ENCODE measurements at places on chromosomes 7 and 10. TPM values are rescaled to one million over a fixed set of nuclear protein-coding genes. Genes with fewer than 3 reads are reported as not detected.

GRCh38 chr10:122422266-122422989, 32.0 kb upstream of the ARMS2 start:
- peaks cover 6% of the 10 kb centered on the region for H3K36me3 ChIP-seq
- no peak overlapping the region for H3K27ac ChIP-seq
- H3K27me3 ChIP-seq = no peaks in the 10 kb centered on the region
- H3K4me1 ChIP-seq = peaks cover 4% of the 10 kb centered on the region
- no peak overlapping the region for H3K4me3 ChIP-seq
- no peak for DNase-seq

- H3K27ac ChIP-seq = no peak overlapping the region
- no peaks in the 10 kb centered on the region for H3K36me3 ChIP-seq
- H3K27me3 ChIP-seq = no peaks in the 10 kb centered on the region
- DNase-seq = no peak
- H3K4me3 ChIP-seq = no peak overlapping the region
Observed at GRCh38 chr7:1939434-1940401, 269.6 kb downstream of the ELFN1 start.

Gene SEMA4G
- total RNA-seq = 2.3 TPM

GRCh38 chr10:102175415-102175814, 23.2 kb downstream of the NOLC1 start:
- H3K27me3 ChIP-seq = no peaks in the 10 kb centered on the region
- no peak overlapping the region for H3K27ac ChIP-seq
- H3K36me3 ChIP-seq = no peaks in the 10 kb centered on the region
- no peaks in the 10 kb centered on the region for H3K4me1 ChIP-seq
- no peak for DNase-seq

Gene TFAM
- total RNA-seq = 44.9 TPM

Gene UPK3BL2
- total RNA-seq = 0.21 TPM

- no peaks in the 10 kb centered on the region for H3K27me3 ChIP-seq
- peak; percentile 49 for DNase-seq
- H3K4me1 ChIP-seq = no peaks in the 10 kb centered on the region
Observed at GRCh38 chr10:54985732-54986131, 184.7 kb upstream of the PCDH15 start.

Gene PWWP2B
- total RNA-seq = 0.34 TPM

Gene KIFBP
- 27.3 TPM for total RNA-seq

GRCh38 chr7:1525409-1525808, 5.1 kb upstream of the MAFK start:
- no peak overlapping the region for H3K4me3 ChIP-seq
- H3K27ac ChIP-seq = no peak overlapping the region
- no peaks in the 10 kb centered on the region for H3K36me3 ChIP-seq
- H3K4me1 ChIP-seq = no peaks in the 10 kb centered on the region

DNA sequence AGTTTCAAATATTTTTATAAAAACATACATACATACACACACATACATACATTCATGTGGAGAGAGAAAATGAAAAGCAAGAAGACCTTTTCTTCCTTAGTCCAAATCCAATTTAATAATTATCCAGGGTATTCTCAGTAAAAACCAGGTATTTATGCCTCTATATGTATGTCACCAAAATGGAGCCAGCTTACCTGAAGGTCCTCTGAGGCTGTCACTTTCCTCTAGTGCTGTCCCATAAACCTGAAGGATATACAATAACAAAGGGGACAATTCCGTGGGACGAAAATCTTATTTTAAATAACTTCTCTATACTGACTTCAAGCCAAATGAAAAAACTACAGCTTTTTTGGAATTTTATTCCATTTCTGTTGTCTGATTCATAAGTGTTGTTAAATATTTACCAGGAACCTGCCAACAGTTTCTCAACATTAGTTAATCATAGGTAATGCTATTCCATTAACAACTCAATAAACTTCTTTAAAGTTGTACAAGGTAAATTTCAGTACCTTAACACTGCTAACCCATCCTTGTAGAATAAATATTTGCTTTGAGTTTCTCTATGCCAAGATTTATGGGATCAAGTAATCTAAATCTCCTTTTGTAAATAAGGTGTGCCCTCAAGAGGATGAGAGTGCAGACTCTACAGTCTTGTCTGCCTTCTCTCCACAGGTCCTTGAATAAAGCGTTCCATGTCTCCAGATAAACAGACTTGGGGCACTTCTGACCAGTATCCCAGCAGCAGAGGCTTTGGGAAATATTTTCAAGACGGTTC, 260.3 kb downstream of the AHR start:
- H3K4me3 ChIP-seq = no peak overlapping the region
- H3K36me3 ChIP-seq = no peaks in the 10 kb centered on the region
- no peaks in the 10 kb centered on the region for H3K27me3 ChIP-seq
- H3K27ac ChIP-seq = no peak overlapping the region
- no peak for DNase-seq

- H3K4me1 ChIP-seq = peaks cover 10% of the 10 kb centered on the region
- no peaks in the 10 kb centered on the region for H3K27me3 ChIP-seq
- H3K27ac ChIP-seq = no peak overlapping the region
- H3K36me3 ChIP-seq = no peaks in the 10 kb centered on the region
- no peak for DNase-seq
- no peak overlapping the region for H3K4me3 ChIP-seq
Observed at GRCh38 chr7:83492802-83493201, 156.1 kb downstream of the SEMA3E start.

Gene CPED1
- not detected for total RNA-seq

DNA sequence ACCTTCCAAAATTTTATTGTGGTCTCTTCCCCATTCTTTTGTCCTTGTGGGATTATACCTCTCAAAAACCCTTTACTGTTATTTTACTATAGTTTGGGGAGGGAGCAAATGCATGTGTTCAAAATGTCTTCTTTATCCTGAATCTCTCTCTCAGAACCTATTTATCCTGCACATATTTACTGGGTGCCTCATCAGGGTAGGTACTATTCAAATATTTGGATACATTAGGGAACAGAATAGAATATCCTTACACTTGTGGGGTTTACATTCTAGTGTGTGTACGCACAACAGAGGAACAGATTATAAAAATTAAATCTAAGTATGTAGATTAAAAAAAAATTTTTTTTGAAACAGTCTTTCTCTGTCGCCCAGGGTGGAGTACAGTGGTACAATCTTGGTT, 48.6 kb downstream of the SCD start:
- no peaks in the 10 kb centered on the region for H3K27me3 ChIP-seq
- no peak overlapping the region for H3K4me3 ChIP-seq
- no peak overlapping the region for H3K27ac ChIP-seq
- no peak for DNase-seq

Gene INMT
- total RNA-seq = 5.0 TPM

Gene ANXA7
- total RNA-seq = 53.6 TPM

Gene IRF5
- 0.28 TPM for total RNA-seq

GRCh38 chr7:67625257-67625737, 628.7 kb downstream of the TYW1 start:
- H3K36me3 ChIP-seq = no peaks in the 10 kb centered on the region
- no peak overlapping the region for H3K27ac ChIP-seq
- DNase-seq = peak; percentile 95

GRCh38 chr10:70363292-70363691, 19.1 kb downstream of the LRRC20 start:
- H3K4me1 ChIP-seq = peaks cover 3% of the 10 kb centered on the region
- no peak for DNase-seq
- no peak overlapping the region for H3K27ac ChIP-seq
- H3K27me3 ChIP-seq = no peaks in the 10 kb centered on the region

- H3K27ac ChIP-seq = no peak overlapping the region
- H3K36me3 ChIP-seq = no peaks in the 10 kb centered on the region
- no peak overlapping the region for H3K4me3 ChIP-seq
- no peaks in the 10 kb centered on the region for H3K27me3 ChIP-seq
Observed at GRCh38 chr10:31595992-31596391, 277.0 kb downstream of the ZEB1 start.

Gene ZNF92
- total RNA-seq = 57.2 TPM

Gene CALHM3
- not detected for total RNA-seq

GRCh38 chr10:113044016-113044755, 94.1 kb downstream of the TCF7L2 start:
- no peaks in the 10 kb centered on the region for H3K27me3 ChIP-seq
- peaks cover 48% of the 10 kb centered on the region for H3K4me1 ChIP-seq
- DNase-seq = no peak
- no peaks in the 10 kb centered on the region for H3K36me3 ChIP-seq
- no peak overlapping the region for H3K4me3 ChIP-seq
- H3K27ac ChIP-seq = peak overlapping the region; percentile 4

DNA sequence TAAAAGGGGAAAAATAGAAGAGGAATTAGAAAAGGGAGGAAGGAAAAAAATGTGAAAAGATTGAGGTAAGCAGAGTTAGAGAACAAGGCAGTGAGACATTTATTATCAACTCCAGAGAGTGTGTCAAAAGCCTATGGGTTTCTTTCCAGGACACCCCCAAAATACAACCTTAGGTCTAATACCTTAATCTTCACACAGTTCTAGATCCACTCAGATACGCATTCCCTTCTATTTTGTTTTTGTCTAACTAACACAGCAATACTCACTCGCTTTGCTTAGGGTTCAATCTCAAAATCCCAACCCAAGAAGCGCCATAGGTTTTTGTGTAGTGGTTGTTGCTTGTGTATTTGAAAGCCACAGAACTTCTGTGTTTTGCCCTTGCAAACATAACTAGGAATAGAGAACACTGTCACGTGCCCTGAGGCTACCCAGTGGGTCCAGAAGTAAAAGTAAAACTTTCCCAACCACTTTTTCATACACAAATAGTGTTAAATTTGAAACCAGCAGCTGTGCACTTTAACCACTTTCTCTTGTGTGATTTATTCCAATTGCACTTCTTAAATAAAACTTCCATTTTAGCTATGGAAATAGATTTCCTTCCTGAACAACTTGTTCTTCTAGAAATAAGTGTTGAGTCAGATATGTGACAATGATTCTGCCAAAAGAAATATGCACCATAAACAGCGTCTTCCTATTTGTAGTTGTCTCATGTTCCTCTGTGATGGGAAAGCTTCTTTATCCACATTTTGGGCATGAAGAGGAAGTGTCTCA, 414.7 kb upstream of the GHITM start:
- H3K4me3 ChIP-seq = no peak overlapping the region
- no peak overlapping the region for H3K27ac ChIP-seq
- no peaks in the 10 kb centered on the region for H3K27me3 ChIP-seq
- H3K4me1 ChIP-seq = no peaks in the 10 kb centered on the region
- H3K36me3 ChIP-seq = no peaks in the 10 kb centered on the region

DNA sequence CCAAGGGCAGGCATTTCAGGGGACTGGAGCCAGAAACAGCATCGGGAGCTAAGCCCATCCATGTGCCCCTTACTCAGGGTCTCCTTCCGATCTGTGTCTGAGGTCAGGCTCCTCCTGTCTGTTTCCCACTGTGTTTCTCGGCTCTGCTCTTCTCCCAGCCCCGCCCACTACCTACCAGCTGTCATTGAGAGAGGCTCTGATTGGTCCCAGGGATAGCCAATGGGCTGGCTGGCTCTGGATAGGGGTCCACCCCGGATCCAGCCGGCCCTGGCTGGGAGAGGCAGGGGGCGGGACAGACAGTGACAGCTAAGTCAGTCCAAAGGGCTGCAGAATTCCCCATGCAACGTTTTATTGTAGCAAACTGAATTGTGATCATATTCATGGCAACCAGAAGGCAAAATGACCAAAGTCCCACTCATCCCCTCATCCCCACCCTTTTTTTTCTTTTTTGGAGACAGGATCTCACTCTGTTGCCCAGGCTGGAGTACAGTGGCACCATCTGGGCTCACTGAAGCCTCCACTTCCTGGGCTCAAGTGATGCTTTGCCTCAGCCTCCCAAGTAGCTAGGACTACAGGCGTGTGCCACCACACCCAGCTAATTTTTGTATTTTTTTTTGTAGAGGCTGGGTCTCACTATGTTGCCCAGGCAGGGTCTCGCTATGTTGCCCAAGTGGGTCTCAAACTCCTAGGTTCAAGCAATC, 76.3 kb downstream of the CLIP2 start:
- H3K36me3 ChIP-seq = no peaks in the 10 kb centered on the region
- no peaks in the 10 kb centered on the region for H3K4me1 ChIP-seq
- no peaks in the 10 kb centered on the region for H3K27me3 ChIP-seq
- peak; percentile 95 for DNase-seq

Gene PNLIPRP2
- total RNA-seq = 0.74 TPM

GRCh38 chr7:141268614-141269013, 194.8 kb downstream of the TMEM178B start:
- H3K4me1 ChIP-seq = no peaks in the 10 kb centered on the region
- no peak overlapping the region for H3K4me3 ChIP-seq
- H3K27ac ChIP-seq = no peak overlapping the region
- H3K36me3 ChIP-seq = no peaks in the 10 kb centered on the region

DNA sequence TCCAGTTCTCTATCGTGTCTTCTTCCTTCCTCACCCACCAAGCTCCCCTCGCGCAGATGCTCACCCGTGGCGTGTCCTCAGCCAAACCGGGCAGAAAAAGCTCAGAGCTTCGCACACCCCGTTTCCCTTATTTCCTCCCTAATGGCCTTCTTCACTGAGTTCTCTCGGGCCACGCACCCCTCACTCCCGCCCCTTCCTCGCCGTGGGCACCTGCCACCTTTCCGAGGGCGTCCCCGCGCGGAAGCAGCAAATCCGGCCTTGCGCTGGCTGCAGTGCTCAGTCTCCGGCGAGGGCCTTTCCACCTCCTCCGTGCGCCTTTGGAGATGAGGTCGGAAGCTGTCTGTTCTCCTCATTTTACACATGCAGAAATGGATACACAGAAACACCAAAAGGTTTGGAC, 12.4 kb upstream of the CALML3 start:
- no peak overlapping the region for H3K4me3 ChIP-seq
- H3K27ac ChIP-seq = no peak overlapping the region
- H3K36me3 ChIP-seq = no peaks in the 10 kb centered on the region
- no peak for DNase-seq

DNA sequence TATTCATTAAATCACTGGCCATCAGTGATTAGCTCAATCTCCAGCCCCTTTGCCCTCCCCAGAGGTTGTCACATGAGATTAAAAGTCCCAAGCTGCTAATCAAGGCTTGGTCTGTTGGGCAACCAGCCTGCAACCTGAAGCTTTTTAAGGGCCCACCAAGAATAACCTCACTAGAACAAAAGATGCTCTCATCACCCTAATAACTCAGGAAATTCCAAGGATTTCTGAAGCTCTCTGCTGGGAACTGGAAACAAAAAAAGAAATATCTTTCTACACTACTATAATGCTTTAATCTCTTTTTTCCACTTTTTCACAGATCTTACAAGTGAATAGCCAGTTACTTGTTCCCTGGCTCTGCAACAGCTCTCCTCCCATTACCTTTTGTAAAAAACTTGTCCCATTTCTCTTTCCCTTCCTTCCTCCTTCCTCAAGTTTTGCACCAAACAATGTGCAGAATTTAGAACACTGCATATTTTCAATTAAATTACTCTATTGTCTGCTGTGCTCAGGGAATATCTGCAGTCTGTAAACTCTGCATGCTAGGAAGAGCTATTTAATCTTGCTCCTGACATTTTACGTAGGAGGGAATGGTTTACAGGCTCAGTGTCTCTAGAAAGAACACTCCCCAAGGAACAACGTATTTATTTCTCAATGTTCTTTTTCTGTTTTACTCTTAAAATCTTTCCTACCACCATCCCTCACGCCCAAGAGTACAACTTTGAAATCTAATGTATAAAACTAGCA, 169.1 kb downstream of the IMMP2L start:
- no peak overlapping the region for H3K4me3 ChIP-seq
- no peaks in the 10 kb centered on the region for H3K36me3 ChIP-seq
- DNase-seq = peak; percentile 52
- peaks cover 18% of the 10 kb centered on the region for H3K4me1 ChIP-seq

Measured in neural progenitor cell (in vitro differentiated cells).